ENCODE measurements at places on chromosomes 5 and 9.

GRCh38 chr9:135941288-135941995 lies 19.7 kb downstream of the UBAC1 start:
- no peak for DNase-seq

DNA sequence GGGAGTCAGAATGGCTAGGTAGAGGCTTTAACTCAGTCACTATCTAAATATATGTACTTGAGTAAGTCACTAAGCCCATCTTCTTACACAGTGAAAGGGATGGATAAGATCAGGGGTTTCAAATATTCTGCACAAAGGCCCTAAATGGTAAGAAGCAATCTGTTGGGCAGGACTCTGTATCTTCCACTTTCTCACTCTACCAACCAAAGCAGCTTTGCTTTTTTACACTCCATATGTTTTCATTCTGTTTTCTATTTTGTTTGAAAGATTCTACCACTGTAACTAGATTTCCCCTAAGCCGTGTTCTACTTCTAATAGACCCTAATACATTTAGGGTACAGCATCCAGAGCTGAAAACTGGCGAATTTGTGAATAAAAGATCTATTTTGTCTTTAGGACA lies 477.5 kb upstream of the NMUR2 start:
- no peak for DNase-seq

GRCh38 chr5:98096155-98096554 lies 677.3 kb upstream of the RGMB start:
- no peak for DNase-seq

DNA sequence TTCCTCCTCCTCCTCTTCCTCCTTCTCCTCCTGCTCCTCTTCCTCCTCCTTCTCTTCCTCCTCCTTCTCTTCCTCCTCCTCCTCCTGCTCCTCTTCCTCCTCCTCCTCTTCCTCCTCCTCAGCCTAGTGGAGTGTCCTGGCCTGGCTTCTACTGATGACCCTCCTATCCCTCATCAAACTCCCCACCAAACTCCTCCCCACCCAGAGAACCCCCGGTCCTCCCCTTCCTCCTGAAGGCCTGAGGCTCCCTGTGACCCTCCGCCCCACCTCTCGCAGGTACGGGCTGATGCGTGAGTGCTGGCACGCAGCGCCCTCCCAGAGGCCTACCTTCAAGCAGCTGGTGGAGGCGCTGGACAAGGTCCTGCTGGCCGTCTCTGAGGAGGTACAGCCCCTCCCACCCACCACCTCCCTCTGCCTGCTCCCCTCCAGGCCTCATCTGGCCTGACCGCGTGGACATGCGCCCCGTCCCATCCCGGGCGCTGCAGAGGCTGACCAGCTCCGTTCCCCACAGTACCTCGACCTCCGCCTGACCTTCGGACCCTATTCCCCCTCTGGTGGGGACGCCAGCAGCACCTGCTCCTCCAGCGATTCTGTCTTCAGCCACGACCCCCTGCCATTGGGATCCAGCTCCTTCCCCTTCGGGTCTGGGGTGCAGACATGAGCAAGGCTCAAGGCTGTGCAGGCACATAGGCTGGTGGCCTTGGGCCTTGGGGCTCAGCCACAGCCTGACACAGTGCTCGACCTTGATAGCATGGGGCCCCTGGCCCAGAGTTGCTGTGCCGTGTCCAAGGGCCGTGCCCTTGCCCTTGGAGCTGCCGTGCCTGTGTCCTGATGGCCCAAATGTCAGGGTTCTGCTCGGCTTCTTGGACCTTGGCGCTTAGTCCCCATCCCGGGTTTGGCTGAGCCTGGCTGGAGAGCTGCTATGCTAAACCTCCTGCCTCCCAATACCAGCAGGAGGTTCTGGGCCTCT lies 10.6 kb downstream of the FGFR4 start:
- no peak for DNase-seq

GRCh38 chr9:136177224-136177623 lies 27.7 kb downstream of the LHX3 start:
- no peak for DNase-seq

- no peak for DNase-seq
These were observed 170.6 kb upstream of the TRIM32 start for GRCh38 chr9:116516456-116516855.

- no peak for DNase-seq
These were observed 50.3 kb downstream of the RFX3 start for GRCh38 chr9:3475300-3476020.

- peak; percentile 60 for DNase-seq
These were observed 4.9 kb downstream of the IRX2 start for GRCh38 chr5:2746561-2747032.

GRCh38 chr5:151700820-151701219 lies 14.1 kb upstream of the SPARC start:
- no peak for DNase-seq

GRCh38 chr5:81788329-81788728 lies 37.4 kb upstream of the SSBP2 start:
- DNase-seq = no peak

GRCh38 chr5:78157001-78157400 lies 137.5 kb downstream of the AP3B1 start:
- no peak for DNase-seq

GRCh38 chr5:170736966-170737365 lies 46.6 kb upstream of the GABRP start:
- DNase-seq = no peak

DNA sequence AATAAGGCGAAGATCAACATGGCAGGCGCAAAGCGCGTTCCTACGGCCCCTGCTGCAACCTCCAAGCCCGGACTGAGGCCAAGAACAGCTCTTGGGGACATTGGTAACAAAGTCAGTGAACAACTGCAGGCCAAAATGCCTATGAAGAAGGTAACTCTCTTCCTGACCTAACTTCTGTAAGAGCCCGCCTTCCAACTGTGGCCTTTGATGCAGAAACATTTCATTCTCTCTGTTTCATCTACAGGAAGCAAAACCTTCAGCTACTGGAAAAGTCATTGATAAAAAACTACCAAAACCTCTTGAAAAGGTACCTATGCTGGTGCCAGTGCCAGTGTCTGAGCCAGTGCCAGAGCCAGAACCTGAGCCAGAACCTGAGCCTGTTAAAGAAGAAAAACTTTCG lies 979 bp downstream of the CCNB1 start:
- DNase-seq = no peak

GRCh38 chr9:131620764-131621520 lies 75.6 kb downstream of the PRRT1B start:
- no peak for DNase-seq

- no peak for DNase-seq
These were observed 390.4 kb upstream of the PRR16 start for GRCh38 chr5:120073722-120074121.

DNA sequence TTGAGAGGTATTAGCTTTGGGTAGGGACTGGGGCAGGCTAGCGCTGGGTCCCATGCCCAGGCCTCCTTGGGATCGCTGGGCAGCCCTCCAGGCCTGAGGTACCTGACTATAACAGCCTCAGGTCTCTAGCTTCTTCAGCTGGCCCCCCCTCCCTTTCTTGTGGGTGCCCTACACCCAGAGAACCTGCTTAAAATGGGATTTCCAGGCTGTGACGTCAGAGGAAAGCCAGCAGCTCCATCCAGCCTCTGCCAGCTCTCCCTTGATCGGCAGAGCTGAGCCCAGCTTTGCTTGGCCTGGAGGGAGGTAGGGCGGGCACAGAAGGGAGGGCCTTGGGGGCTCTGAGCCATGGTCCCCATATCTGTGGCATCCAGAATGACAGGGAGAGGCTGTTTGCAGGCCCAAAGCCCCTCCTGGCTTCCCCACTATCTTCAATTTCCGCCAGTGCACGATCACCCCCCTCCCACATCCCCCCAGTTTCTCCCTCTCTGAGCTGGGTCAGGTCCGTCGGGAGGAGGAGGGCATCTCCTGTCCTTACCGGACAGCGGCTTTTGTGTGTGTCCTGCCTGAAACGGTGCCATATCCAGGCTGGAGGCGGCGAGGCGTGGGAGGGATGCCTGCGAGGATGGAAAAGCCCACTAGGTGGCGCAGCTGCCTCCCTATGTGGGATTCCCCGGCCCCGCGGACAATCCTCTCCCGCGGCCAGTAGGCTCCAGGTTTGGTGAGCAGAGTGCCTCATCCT lies 10.8 kb downstream of the REEP2 start:
- DNase-seq = peak; percentile 83

DNA sequence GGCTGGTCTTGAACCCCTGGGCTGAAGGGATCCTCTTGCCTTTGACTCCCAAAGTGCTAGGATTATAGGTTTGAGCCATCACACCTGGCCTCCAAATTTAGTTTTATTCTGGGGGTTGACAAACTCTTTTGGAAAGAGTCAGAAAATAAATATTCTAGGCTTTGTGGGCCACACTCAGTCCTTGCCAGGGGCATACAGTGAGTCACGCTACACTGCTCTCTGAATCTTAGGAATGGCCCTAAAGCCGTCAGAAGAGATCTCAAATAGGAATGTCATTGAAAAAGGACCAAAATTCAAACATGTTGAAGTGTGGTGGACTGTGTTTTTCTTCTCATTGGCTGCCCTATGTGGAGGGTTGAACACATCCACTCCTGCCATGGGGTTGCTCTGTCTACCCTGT lies 127.7 kb upstream of the BASP1 start:
- DNase-seq = no peak

Measured in SW480 (cell line).